ENCODE measurements at places on chromosomes 3 and 15.
A peak's percentile ranks its signal among the peaks of the same experiment; 100 is the strongest.

DNA sequence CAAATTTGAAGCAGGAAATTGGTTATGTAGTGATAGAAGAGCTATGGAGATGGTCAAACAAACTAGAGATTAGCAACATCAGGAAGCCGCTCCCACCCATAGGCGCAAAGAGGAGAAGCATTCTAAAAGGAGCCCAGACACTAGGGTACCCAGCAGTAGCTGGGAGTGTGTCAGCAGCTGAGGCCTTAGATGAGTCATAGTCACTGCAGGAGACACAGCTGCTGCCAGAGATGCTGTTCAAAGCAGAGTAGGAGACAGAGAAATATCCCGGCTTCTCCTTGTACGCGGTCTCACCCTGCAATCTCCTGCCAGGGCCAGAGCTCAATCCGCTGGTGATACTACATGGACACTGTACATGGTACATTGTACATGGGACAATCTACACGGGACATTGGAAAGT is 61.9 kb downstream of the VGLL3 start:
- H3K4me1 ChIP-seq = no peaks in the 10 kb centered on the region
- no peaks in the 10 kb centered on the region for H3K27me3 ChIP-seq
- no peak overlapping the region for H3K4me3 ChIP-seq
- no peaks in the 10 kb centered on the region for H3K36me3 ChIP-seq
- DNase-seq = no peak

- no peaks in the 10 kb centered on the region for H3K27me3 ChIP-seq
- H3K27ac ChIP-seq = peak overlapping the region; percentile 47
- no peak overlapping the region for H3K4me3 ChIP-seq
- DNase-seq = peak; percentile 29
- H3K36me3 ChIP-seq = no peaks in the 10 kb centered on the region
Measured at GRCh38 chr3:170802164-170803151, 67.5 kb downstream of the RPL22L1 start.

- H3K36me3 ChIP-seq = 0 out of 3 replicates have a peak, but pooled peaks cover 8% of the 10 kb centered on the region
- no peaks in the 10 kb centered on the region for H3K4me1 ChIP-seq
- no peak overlapping the region for H3K27ac ChIP-seq
- H3K4me3 ChIP-seq = no peak overlapping the region
Measured at GRCh38 chr3:125322166-125322565, 53.0 kb downstream of the ZNF148 start.

- H3K4me3 ChIP-seq = peak overlapping the region; percentile 92
- H3K36me3 ChIP-seq = peaks cover 19% of the 10 kb centered on the region
- no peaks in the 10 kb centered on the region for H3K27me3 ChIP-seq
- H3K4me1 ChIP-seq = peaks cover 3% of the 10 kb centered on the region
- DNase-seq = no peak
Measured at GRCh38 chr15:34102175-34102925, 467 bp downstream of the PGBD4 start.

DNA sequence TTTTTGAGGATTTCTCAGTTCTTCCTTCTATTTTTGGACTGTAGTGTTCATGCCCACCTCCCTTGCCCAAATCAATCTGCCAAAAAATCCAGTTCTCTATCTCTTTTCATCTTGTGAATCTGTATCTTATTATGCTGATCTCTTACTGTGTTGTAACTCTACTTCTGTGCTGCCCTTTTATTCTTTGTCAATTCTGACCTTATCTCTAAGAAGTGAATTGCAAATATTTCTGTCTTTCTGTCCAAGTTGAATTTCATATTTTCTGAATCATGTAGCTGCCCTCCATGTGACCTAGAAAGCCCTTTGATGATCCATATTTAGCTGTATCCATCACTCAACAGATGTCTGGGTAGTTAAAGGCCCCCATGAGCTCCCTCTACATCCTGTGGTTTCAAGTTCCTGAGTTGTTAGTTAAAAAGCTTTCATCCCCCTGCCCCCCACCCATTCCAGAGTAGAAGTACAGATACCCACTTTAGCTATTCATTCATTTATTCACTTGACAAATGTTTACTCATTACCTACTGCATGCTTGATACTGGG is 33.6 kb upstream of the ETV5 start:
- H3K4me1 ChIP-seq = no peaks in the 10 kb centered on the region
- H3K27me3 ChIP-seq = peaks cover 19% of the 10 kb centered on the region
- H3K4me3 ChIP-seq = no peak overlapping the region
- DNase-seq = no peak
- no peaks in the 10 kb centered on the region for H3K36me3 ChIP-seq

GRCh38 chr3:193962986-193963685 is 172.8 kb upstream of the HES1 start:
- no peaks in the 10 kb centered on the region for H3K4me1 ChIP-seq
- no peak overlapping the region for H3K27ac ChIP-seq

GRCh38 chr15:58678683-58679082 is 70.8 kb downstream of the ADAM10 start:
- no peaks in the 10 kb centered on the region for H3K27me3 ChIP-seq
- H3K36me3 ChIP-seq = peaks cover 17% of the 10 kb centered on the region
- no peak overlapping the region for H3K4me3 ChIP-seq
- H3K4me1 ChIP-seq = no peaks in the 10 kb centered on the region

All from K562 (cell line).